Stimulated activated CD8-positive, alpha-beta memory T cell treated with anti-CD3 and anti-CD28 coated beads, Interleukin-7, amount 100 ng/mL, for 24 hours (primary cell): ENCODE measurements at places on chromosomes 4 and X.

DNA sequence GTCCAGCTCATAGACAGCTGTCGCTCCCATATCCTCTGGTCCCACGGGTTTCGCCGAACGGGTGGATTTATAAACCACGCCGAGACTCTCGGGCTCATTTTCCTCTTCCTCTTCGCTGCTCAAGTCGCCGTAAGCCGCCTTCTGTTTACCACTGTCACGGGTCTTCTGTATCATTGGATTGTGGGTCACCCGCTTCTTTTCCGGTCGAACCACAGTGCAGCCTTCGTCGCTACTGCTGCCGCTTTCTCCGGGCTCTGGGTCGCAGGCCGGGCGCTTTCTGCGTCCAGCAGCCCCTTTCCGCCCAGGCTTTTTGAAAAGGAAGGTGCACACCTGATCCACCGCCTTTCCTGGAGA, 311 bp downstream of the RNF113A start:
- no peak for DNase-seq

DNA sequence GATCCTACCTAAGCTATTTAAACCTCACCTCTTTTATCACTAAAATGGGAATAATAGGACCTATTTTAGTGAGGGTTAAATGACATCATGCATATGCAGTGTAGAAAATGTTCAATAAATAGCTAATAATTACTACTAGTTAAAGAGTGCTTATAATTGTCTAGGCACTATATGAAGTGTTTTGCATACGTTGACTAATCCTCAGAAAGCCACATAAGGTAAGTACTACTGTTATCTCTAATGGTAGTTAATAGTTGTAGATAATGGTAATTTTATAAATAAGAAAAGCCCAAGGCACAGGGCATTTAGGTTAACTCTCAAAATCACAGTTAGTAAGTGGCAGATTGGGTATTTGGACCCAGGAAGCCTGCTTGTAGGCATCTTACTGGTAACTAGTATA, 47.4 kb upstream of the BOD1L1 start:
- no peak for DNase-seq

DNA sequence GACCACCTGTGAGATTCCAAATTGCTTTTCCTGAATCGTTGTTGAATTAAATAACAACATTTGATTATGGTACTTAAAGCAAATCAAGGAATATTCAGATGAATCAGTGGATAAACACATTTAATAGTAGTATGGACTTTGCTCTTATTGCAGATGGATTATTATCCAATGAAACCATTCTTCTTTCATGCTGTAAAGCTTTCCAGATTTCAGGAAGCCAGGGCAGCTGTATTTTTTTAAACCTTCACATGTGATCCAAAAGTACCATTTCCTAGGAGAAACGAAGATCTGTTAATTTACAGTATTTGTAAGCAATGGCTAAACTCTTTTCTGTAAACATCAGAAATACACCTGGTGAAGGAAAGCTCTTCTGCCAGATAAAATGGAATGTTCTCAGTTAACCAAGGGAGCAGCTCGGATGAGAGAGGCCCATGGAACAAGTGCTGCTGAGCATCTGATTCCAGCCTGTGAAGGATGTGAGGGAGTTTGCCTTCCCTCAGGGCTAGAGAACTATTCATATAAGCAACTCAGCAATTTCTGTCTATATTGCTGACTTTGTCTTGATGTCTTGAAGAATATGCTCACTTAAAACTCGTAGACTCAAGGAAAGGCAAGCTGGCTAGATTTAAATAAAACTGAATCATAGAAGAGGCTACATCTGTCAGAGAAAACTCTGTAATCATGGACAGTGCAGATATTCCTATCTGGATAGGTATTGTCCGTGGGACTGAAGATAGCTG, 94.4 kb upstream of the LIMCH1 start:
- DNase-seq, result no peak

GRCh38 chrX:96929036-96929435, 45.3 kb downstream of the RPA4 start:
- DNase-seq, result no peak

- no peak for DNase-seq
Measured at GRCh38 chr4:58119298-58119697, 1009.1 kb upstream of the IGFBP7 start.

DNA sequence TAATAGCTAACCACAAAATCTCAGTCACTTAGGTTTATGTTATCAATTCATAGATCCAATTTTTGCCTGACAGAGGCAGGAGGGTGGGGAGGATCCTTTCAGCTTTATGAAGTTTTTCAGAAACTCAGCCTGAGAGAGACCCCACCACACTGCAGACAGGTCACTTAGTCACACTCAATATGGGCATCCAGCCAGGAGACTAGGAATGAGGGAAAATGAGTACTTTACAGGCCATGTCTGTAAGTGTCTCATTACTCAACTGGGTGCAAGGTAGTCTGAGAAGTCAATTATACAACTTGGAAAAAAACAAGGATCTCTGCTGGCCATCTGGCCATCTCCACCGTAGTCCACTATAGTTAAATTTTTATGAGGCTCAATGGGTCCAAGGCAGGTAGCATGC, 365.9 kb downstream of the INPP4B start:
- DNase-seq, result no peak
